Stimulated activated CD4-positive, alpha-beta T cell treated with anti-CD3 and anti-CD28 coated beads, Interleukin-1b, Interleukin-23, amount 100 ng/mL, for 1 hour (primary cell): ENCODE measurements at places on chromosomes 12 and 14.

GRCh38 chr14:86938320-86938719 lies 1054.7 kb downstream of the GALC start:
- no peak for DNase-seq

DNA sequence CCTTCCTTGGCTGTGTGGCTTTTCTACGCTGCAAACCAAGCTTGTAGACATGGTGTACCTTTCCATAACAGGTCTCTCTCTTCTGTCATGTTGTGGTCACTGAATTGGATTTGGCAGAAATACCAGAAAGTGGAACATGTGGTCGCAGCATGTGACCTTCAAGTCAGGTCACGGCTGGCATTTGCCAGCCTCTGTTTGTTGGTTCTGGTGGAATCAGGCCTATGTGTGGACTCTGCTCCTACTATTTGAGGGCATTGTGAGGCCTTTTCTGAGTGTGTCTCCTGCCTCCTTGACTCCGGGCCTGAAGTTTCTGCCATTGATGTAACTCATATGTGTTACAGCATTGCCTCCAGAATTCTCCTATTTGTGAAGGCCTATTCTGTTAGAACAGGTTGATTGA lies 116.7 kb downstream of the CACNA1C start:
- no peak for DNase-seq

DNA sequence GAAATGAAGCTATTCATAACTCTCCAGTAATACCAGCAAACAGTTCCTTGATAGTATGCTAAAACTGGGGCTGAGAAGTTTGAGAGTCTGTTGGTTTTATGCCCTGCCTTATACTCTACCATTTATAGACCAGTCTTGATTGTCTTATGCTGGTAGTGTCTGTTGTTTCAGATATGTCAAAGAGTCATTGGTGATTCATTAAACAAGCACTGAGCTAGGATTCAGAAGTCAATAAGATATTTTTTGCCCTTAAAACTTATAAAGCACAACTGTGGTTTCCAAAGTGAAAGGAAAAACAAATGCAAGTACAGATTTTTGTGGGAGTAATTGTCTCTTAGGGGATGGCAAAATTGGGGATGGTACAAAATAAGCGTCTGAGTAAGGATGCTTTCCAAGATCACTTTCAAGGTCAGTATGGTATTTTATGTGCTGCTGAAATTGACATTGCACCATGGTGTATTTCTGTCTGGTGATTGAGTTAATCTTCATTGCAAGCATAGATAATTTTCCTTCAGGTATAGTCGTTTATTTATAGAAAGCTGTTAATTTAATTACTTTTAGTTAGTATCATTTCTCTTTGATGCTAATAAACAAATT lies 289.5 kb upstream of the E2F7 start:
- no peak for DNase-seq

- no peak for DNase-seq
Observed at GRCh38 chr12:120677765-120678473, 9.0 kb upstream of the MLEC start.

DNA sequence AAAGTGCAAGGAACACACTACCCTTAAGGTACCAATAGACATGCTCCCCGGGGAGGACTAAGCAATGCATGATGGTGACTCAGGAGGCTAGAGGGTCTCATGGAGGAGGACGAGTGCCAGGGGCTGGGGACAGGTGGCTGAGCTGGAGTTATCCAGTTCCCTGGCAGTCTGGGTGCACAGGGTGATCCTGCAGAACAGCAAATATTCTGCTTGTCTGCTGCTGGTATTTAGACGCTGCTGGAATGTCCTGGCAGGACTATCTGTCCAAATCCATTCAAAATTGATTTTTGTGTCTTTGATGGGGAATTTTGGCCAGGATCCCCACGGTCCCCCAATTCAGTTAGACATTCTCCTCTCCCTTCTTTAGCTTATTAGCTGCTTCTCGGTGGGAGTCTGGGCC lies 138.7 kb downstream of the C12orf75 start:
- DNase-seq: no peak

GRCh38 chr14:80587096-80587724 lies 354.3 kb downstream of the CEP128 start:
- DNase-seq: no peak

DNA sequence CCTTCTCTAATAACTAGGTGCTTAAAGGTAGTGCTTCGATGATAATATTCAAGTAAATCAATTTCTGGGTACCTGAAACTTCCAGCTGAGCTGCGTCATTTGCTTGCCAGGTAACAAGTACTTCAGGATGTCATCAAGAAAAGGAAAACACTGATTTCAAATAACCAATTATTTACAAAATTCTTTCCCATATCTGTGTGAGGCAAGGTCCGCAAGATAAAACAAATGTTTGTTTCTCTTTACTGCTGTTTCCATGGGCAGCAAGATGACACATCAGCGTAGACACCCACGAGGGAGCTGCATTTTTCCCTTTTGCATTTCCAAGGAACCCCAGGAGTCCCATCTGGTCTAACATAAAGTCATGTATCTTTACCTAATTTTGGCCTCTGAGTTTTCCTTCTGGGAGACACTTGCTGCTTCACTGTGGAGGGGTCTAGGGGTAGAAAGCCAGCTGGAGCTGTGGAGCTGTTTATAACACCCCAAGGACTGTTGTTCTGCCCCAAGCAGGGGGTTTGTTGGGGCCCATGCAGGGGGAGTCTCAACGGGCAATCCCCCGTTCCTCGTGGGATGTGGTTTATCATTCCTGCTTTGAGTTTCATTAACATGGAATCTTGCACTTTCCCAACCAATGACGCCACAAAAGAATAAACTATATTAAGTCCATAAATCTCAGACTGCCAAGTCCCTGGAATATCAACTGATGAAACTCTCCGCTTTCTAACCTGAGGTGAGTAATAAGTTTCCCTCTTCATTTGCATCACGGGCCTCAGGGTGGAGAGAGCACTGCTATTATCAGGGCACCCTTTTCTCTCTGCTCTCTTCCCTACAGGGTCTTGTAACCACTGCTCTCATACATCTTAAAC lies 112.8 kb upstream of the PELI2 start:
- DNase-seq: no peak

DNA sequence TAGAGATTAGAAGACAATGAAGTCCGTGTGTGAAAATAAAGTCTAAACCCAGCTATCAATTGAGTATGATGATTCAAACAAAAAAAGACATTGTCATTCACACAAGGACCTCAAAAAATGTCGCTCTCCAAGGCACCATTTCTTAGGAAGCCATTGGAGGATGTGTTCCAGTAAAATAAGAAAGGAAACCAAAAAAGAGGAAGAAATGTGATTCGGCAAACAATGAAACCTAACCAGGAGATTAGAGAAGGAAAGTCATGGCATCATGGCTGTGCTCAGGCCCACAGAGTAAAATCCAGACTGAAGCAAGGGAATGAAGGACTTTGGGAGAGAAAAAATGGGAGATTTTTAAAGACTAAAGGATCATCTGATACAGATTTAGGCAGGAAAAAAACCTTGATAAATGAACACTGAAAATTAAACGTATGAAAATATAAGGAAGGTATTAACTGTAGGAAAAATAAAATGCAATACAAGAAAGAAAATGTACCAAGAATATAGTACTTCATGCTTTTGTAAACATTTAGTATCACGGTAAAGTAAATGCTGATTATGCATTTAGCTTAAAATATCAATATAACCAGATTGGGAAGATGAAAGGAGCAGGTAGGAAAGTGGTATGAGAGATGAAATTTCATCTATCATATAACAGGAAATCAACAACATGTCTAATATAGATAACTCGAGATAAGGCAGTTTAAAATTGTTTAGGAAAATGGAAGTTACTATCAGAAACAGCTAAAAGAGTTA lies 38.2 kb upstream of the MTHFD1 start:
- no peak for DNase-seq

- no peak for DNase-seq
Observed at GRCh38 chr14:105493921-105494605, 3.0 kb downstream of the TEDC1 start.

GRCh38 chr12:124130691-124131591 lies 157.9 kb downstream of the ZNF664 start:
- DNase-seq: no peak

DNA sequence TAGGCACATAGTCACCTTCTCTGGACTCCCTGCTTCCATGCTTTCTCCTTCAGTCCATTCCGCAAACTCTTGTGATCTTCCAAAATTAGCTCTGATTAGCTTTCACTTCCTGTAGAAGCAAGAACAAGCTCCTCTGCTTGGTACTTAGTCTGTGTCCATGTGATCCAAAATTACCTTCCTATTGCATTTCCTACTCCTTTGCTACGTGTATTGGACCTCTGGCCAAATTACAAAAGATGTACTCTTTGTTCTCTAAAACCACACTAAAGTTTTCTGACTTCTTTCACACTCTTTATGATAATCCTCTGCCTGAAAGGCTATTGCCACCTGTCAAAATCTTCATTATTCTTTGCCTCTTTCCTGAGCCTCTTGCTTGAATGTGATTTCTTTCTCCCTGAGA lies 786 bp upstream of the TSFM start:
- DNase-seq: no peak

- no peak for DNase-seq
Observed at GRCh38 chr12:39605996-39606395, 13.6 kb downstream of the ABCD2 start.

DNA sequence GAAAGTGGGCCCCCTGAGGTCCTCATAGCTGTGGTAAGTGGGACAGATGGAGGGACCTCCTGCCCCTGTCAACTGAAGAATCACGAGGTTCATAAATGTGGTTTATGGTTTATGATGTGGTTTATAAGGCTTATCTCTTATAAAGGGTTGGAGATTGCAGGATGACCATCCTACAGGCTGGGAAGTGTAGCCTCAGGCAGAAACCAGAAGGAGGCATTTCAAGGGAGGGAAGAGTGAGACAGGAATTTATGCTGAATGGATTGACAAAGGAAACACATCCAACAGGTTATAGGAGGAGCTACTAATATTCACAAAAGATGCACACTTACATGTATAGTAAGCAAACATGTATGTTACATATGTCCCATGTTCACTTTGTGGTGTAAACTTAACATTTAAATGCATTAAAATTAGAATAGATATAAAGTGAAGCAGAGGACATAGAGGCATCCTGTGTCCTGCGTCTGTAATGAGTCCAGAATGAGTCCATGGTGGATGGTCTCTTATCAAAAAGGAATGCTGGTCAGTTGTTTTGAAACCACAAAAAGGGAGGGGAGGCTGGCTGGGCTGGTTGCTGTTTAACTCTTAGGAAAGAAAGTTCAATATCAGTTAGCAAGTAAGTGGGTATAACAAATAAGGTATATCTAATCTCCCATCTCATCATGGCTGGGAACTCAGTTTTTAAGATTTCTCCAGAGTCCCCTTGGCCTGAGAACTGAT lies 149.0 kb upstream of the RMST start:
- DNase-seq: no peak

DNA sequence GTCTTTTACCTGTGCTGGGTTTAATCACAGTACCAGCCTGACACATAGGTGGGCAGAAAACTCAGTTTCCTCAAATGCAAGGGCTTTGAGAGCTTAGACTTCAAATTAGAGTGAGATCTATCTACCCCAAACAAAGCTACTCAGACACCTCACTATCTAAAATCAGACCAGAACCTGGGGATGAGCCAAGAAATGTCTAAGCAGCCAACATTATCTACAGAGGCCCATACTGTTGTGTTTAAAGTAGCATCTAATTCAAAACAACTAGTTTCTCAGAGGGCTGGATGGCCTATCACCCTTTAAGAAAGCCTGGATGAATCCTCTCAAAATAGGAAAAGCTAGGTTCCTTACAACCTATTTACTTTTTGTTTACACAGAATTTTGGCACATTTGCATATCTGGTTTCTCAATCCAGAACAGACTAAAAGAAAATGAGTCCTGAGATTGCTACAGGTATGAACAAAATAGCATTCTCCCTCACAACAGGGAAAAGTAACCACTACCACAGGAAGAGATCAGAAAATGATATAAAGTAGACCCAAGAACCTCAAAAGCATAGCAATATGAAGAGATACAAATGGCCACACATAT lies 142.4 kb downstream of the ZFP36L1 start:
- DNase-seq: no peak

DNA sequence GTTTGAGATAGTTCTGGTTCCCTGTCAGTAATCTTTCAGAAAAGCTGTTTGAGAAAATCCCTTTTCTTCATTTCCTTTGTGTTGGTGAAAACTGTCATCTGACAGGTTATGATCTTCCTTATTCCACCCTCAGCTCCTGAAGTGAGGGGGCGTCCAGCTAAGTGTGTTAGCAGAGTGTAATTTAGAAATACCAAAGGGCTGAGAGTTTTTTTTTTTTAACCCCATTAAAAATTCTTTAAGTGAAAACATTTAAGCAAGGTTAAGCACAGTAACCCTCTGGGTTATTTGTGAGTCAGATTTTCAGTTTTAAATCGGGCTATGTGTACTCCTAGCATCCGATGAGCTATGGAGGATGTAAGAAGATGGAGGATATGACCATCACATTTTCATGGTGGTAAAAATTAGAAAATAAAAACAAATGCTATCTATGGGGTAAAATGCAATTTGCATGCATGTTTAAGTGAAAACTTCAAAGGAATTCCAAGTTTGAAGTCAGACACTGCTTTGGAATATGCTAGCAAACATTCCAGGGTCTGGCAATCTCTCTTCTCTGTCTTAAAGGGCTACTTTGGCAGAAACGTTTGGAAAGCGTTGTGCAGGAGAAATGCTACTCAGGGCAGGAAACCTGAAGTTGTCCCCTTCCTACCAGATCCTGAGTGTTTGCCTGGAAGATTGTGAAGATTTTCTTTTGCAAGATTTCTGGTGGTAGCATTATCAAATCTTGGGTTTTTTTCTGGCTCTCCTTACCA lies 197.0 kb upstream of the PRICKLE1 start:
- DNase-seq: no peak

GRCh38 chr12:132275110-132275531 lies 54.3 kb downstream of the GALNT9 start:
- no peak for DNase-seq
